ENCODE measurements at places on chromosomes 7 and 10.

DNA sequence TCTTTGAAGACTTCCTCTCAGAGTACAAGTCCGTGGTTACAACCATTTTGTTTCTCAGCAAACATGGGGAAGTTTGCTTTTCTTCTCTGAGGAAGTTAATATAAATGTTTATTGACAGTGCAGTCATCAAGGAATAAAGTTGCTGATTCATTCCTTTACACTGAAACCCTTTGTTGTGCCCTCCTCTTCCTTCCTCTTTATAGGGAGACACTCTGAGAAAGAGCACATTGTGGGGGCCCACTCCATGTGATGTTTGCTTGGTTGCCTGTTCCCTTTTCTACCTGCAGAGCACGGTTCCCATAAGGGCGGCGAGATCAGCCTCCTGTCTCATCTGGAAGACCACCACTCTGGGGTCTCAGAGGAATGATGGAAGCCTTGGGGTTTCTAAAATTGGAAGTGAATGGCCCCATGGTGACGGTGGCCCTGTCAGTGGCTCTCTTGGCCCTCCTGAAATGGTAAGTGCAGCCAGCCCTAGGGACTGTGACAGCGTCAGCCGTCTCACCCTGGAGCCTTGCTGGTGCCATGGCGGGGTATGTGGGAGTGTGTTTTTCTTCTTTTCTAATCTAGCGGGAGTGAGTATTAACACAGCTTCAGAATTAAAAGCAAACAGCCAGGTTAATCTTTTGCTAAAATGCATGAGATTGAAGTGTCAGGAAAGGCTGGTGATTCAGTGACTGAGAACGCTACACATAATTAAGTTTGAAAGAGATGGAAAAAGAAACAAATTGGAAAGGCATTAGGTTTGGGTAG, at the start of gene TBXAS1:
Gene TBXAS1, plus strand, starts transcription at position 240 of the 750 bp plus-strand sequence. Its CDS starts 127 bp downstream, at position 367.
- DNase-seq: no peak

DNA sequence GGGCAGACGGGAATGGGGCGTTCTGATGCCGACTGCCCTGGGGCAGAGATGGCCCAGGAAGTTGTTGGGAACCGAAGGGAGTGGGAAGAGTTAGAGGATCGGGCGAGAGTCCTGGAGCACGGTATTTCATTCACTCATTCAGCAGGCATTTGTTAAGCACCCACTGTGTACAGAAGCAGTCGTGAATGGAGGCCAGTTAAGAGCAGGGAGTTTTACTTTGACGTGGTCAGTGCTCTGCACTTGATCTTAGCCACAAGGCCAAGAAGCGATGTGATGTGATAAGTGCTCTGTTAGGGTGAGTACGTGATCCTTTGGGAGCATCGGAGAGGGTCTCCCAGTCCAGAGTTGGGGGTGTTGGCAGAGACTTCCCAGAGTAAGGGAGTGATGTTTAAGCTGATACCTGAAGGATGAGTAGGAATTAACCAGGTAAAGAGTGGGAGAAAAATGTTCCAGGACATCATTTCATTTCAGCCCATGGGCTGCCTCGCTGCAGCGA, 890 bp downstream of the ZFYVE27 start:
- DNase-seq: no peak

DNA sequence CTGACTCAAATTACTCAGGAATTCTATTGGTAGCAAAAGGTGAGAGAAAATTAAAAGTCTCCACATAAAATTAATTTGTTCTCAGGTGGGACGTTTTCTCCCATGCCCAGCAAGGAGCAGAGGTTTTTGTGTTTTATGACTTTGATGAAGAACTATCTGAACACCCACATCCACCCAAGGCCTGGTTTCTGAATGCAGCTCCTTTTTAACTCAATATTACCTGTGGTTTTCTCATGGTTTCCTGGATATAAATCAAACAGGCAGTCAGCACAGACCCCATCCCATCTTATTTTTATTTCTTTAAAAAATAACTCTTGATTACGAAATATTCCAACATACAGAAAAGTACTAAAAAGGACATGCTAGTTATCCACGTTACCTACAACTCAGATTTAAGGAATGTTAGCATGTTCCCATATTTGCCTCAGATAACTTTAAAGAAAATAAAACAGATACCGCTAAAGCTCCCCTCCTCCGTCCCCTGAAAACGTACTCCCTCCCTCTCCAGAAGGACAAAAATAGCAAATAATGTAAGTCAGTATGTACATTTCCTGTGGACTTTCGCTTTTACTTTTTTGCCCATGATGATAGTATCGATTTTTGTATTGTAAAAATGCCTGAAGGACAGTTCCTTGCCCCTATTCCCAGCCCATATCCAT, 43.4 kb downstream of the GLI3 start:
- no peak for DNase-seq

- peak; percentile 48 for DNase-seq
Measured at GRCh38 chr7:50147951-50148808, 55.1 kb upstream of the ZPBP start.

DNA sequence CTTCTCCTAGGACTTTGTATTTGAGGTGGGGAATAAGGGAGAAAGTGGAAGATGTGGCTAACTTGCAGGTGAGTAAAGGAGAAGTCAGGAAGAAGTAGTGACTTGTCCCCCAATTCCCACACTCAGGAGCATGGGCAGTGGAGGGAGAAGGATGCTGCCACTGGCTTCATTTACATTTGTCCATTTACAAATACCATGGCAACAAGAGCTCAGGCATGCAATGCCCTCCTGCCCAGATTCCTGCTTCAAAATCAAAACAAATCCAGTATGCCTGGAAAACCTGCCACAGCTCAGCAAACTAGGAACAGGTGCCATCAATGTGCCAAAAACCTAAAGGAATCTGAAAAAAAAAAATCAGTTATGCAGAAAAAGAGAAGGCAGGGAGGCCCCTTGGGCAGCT, 139.9 kb downstream of the KCNMA1 start:
- DNase-seq: no peak

GRCh38 chr7:69700331-69700730, 102.1 kb downstream of the AUTS2 start:
- DNase-seq: no peak

DNA sequence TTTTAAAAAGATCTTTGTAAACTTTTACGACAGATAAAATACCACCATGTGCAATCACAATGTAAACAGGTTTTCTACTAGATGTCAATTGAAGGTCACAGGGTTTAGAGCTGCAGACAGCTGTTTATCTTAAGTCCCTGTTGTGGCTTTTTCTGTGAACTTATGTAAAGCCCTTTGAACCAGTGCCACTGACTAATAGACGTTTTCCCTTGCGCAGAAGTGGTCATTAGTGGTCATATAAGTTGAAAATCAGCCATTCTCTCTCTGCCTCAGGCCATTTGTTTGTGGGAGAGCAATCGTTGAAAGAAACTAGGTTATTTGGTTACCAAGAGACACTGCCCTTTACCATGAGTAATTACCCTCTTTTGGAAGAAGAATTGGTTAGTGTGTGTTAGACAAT, 23.9 kb downstream of the CACNB2 start:
- no peak for DNase-seq

DNA sequence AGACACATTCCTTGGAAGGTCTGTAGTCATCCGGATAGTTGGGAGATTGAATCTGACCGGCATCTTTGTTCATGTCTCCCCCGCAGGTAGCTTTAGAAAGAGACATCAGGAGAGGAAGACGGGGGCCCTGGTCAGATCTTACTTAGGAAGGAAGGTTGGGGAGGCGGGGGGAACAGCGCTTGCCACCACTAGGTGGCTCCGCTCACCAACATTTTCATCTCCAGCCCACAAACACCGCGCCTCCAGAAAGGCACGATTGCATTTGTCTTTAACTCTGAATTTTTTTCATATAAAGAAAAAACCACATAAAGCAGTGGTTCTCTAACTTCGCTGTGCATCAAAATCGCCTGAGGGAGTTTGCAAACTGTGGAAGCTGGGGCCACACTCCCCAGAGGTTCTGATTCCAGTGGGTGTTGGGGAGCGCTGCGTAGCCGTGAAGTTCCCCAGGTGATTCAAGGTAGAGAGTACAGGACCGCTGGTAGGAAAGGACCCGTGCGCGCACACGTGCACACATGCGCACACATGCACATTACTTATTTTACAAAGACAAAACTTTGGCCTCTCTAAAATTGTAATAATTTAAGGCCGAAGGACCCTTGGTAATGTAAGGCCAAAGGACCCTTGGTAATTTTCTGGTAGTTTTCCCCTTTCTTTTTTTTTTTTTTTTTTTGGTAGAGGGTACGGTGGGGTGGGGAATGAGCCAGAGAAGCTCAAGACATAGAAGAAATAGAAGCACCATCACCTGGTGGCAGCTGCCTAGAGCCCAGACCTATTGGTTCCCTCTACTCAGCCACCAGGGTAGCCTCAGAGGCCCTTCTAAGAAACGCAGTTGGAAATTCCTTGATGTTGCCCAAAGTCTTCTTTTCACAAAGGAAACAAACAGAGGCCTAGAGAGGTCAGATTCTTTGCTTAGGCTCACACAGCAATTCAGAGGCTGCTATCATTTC, 37.4 kb upstream of the OPALIN start:
- peak; percentile 55 for DNase-seq

DNA sequence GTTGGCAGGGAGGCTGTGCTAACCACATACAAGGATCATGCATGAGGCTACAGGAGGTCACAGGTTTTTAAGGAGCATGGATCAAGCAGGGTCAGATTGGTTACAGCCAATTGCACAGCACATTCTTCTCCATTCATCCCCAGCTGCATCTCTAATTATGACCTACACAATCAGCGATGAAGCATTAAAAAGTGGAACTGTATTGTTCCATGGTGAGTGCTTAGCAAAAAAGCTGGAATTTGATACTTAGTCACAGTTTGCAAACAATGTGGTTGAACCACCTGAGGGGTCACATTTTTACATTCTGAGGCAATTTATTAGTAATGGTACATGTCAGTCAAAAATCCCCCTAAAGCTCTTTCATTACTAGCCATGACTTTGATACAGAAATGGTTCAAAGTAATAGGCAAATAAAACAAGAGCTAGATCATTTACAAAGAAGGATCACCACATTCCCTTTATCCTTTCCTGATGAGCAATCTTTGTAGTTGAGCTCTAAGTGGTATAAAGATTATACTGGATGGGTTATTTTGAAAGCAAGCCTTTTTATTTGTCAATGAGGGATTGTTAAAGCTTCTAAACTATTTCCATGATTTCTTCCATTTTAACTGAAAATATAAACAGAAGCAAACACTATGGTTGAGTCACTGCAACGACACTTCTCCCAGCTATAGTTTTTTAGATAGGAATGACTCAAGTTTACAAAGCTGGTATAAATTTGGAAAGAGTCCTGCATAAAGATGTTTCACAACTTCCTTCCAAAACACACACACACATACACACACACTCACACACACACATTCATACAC, 217.8 kb upstream of the SEMA3A start:
- no peak for DNase-seq

GRCh38 chr7:141696348-141696747, 5.6 kb downstream of the DENND11 start:
- no peak for DNase-seq

DNA sequence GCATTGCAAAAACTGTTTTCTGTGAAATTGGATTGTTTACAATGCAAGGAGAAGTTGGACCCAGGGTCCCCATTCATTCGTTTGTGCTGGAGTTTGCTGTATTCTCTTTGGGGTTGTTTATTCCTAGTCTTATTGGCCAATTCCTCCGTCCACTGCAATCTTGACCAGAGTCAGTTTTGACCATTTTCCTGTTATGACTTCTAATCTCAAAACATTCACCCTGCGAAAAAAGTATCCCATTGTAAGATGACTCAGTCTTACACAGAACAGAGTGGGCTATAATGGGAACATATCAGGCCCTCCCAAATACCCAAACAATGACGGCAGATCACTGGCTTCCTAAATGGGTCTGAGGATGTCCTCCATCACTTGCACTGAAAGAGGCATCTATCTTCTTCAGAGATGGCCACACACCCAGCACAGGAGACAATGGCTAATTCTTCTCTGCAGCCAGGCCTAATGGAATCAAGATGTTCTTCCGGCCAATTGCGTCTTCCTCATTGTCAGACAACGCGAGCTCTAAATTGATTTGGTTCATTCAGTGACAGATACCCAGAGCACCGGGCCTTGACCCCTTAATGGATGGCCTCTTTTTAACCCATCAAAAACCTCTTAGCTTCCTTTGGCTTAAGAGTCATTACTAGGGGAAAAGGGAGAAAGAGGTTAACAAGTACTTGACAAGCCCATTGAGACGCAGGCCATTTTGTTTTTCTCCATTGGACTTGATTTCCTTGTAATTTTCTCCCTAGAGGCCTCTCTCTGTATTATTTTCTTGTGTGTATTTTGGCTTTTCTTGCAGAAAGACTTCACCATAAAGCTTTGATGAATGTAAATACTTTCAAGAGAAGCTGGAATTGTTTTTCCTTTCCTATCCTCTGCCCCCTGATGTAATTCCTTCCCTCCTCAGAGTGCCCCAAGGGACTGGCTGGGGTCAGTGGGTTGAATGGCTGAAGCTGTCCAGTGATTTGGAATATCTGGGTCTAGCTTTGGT, 129.6 kb downstream of the PRPF18 start:
- DNase-seq: no peak

DNA sequence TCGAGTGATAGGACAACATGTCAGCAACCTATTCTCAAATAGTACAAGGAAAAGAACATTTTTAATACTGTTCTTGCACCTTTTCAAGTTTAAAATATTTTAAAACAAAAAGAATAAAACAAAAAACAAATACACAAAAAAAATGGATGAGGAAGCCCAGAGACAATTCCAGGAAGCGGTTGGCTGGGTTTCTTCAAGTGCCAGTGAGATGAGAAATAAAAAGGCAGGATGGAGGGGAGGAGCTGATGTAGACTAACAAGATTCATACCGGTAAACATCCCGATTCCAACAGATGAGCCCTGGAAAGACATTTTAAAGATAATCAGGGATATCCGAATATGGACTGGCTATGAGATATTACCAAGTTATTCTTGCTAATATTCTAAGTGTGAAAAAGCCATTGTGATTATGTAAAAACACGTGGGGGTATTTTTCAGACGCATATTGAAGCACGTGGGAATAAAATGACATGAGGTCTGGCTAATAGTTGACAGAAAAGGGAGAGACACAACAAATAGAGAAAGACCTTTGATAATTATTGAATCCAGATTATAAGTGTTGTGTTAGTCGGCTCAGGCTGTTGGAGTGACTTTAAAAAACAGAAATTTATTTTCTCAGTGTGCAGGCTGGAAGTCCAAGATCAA, 101.3 kb upstream of the LRRC4 start:
- DNase-seq: no peak

GRCh38 chr7:7131273-7131672, 51.1 kb upstream of the C1GALT1 start:
- no peak for DNase-seq

GRCh38 chr7:133051066-133051465, 30.8 kb downstream of the CHCHD3 start:
- DNase-seq: no peak

- DNase-seq: no peak
Measured at GRCh38 chr7:100735730-100736129, 2.3 kb downstream of the ZAN start.

DNA sequence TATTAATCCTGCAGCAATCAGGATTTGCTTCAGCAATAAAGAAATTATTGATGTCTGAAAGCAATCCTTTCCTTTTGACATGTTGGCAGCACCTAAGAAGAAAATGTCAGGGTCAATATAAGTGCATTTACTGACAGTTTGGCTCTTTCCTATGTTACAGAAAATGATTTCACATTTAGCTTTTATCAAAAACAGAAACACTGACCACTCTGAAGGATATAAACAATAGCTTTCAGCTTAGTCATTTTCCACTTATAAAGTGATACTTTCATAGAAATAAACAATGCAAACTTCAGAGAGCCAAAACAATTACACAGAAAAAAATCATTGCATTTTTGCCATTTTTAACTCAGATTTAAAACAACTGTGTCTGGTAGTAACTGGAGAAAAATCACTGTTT, 325.6 kb upstream of the KAT6B start:
- DNase-seq: no peak
